ENCODE measurements at places on chromosomes 4 and X. TPM values are rescaled to one million over a fixed set of nuclear protein-coding genes. Genes with fewer than 3 reads are reported as not detected.

The POLN gene
- 3.3 TPM for total RNA-seq

The SLIT2 gene
- 18.0 TPM for total RNA-seq

The RBM47 gene
- total RNA-seq, result 200 TPM

The CSAG2 gene
- not detected for total RNA-seq

The KCNE5 gene
- not detected for total RNA-seq

The RAB40A gene
- 0.33 TPM for total RNA-seq

The IL1RAPL1 gene
- total RNA-seq, result 0.78 TPM

GRCh38 chrX:150146271-150146896 is 208.1 kb upstream of the EOLA2 start:
- H3K4me1 ChIP-seq, result no peaks in the 10 kb centered on the region
- no peak overlapping the region for H3K4me3 ChIP-seq
- H3K27me3 ChIP-seq, result no peaks in the 10 kb centered on the region
- DNase-seq, result no peak

- DNase-seq, result peak; percentile 9
- H3K4me1 ChIP-seq, result no peaks in the 10 kb centered on the region
- no peak overlapping the region for H3K4me3 ChIP-seq
- no peaks in the 10 kb centered on the region for H3K27me3 ChIP-seq
- no peak overlapping the region for H3K27ac ChIP-seq
Observed at GRCh38 chrX:16836371-16836770, 33.8 kb downstream of the RBBP7 start.

- H3K27me3 ChIP-seq, result no peaks in the 10 kb centered on the region
- H3K4me1 ChIP-seq, result no peaks in the 10 kb centered on the region
- H3K27ac ChIP-seq, result no peak overlapping the region
- no peaks in the 10 kb centered on the region for H3K36me3 ChIP-seq
- no peak for DNase-seq
Observed at GRCh38 chr4:26044983-26045382, 131.0 kb downstream of the SMIM20 start.

DNA sequence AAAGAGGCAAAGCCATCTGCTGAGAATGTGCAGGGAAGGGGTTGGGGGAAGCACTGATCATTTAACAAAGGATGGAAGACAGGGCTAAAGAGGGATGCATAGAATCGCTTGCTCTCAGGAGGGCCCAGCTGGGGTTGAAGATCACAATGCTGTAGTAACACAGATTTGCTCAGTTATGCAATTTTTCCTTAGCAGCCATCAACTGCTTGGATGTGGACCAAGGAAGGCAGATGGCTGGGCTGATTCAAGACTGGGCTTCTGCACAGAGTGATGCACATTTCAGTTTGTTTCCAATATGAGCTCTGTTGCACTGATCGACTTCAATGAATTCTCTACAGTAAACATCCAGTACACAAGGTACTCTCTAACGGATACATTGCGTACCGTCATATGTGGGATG is 127.8 kb upstream of the TBL1X start:
- H3K36me3 ChIP-seq, result no peaks in the 10 kb centered on the region
- H3K27me3 ChIP-seq, result no peaks in the 10 kb centered on the region
- H3K4me1 ChIP-seq, result peaks cover 5% of the 10 kb centered on the region
- no peak overlapping the region for H3K27ac ChIP-seq
- DNase-seq, result no peak
- no peak overlapping the region for H3K4me3 ChIP-seq

DNA sequence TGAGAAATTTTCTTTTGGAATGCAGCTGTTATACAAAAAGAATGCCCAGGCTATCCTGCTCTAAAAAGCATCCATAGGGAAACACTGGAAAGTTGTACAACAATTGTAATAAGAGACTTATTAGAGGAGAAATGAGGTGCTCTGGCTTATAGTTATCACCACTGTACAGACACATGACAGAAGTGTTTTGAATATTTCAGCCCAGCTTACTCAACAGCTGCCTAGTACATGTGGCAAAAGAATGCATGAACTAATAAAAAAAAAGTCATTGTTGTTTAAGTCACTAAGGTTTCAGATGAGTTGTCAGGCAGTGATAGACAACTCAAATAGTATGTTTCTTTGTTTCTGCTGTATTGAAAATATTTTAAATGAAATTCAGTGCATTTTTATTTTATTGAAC is 307.7 kb downstream of the GPM6A start:
- no peaks in the 10 kb centered on the region for H3K36me3 ChIP-seq
- no peak for DNase-seq
- no peak overlapping the region for H3K27ac ChIP-seq
- no peak overlapping the region for H3K4me3 ChIP-seq
- no peaks in the 10 kb centered on the region for H3K27me3 ChIP-seq
- H3K4me1 ChIP-seq, result no peaks in the 10 kb centered on the region

DNA sequence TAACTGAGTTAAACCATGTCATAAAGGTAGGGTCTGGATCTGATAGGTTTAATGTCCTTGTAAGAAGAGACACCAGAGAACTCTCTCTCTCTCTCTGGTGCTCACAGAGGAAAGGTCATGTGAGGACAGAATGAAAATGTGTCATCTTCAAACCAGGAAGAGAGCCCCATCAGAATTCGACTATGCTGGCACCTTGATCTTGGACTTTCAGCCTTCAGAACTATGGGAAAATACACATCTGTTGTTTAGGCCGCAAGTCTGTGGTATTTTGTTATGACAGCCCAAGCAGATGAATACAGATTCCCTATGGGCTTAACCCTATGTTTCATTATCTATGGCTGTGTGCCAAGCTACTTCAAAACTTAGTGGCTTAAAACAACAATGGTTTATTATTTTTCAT is 105.5 kb upstream of the DDIT4L start:
- H3K27me3 ChIP-seq, result no peaks in the 10 kb centered on the region
- no peak for DNase-seq
- H3K36me3 ChIP-seq, result no peaks in the 10 kb centered on the region
- peaks cover 6% of the 10 kb centered on the region for H3K4me1 ChIP-seq

DNA sequence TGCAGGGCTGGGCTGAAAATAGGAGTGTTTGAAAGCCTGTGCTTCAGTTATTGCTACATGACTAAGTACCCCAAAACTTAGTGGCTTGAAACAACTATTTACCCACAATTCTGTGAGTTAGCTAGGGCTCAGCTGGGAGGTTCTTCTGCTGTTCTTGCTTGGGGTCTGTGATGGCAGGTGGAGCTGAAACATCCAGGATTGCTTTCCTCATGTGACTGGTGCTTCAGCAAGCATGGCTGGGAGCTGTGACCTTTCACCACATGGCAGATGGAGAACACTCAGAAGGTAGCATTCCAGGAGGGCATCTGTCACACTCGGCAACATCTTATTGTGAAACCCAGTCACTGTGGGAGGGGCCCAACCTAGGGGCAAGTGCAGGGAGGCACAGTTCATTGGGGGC is 57.0 kb upstream of the TBC1D14 start:
- H3K4me1 ChIP-seq, result peaks cover 5% of the 10 kb centered on the region
- H3K27ac ChIP-seq, result no peak overlapping the region
- no peak overlapping the region for H3K4me3 ChIP-seq
- no peaks in the 10 kb centered on the region for H3K27me3 ChIP-seq
- no peaks in the 10 kb centered on the region for H3K36me3 ChIP-seq

DNA sequence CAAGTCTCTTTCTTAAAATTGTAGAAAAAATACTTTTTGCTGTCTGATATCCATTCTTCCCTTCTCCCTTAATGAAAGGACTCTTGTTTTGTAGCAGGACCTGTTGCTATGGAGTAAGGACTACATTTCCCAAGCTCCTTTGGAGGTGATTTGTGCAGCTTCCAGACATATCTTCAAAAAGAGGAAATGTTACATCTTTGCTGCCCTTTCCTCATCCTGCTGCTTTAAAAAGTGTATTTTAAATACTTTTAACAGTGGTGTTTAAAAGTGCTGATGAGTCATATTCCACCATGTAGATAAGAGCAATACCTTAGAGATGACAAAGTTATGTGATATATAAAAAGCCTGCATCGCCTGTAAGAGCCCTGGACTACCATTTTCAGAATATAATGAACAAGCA is 98.7 kb downstream of the CFAP299 start:
- no peaks in the 10 kb centered on the region for H3K36me3 ChIP-seq
- H3K4me1 ChIP-seq, result no peaks in the 10 kb centered on the region
- no peak overlapping the region for H3K27ac ChIP-seq
- no peaks in the 10 kb centered on the region for H3K27me3 ChIP-seq

DNA sequence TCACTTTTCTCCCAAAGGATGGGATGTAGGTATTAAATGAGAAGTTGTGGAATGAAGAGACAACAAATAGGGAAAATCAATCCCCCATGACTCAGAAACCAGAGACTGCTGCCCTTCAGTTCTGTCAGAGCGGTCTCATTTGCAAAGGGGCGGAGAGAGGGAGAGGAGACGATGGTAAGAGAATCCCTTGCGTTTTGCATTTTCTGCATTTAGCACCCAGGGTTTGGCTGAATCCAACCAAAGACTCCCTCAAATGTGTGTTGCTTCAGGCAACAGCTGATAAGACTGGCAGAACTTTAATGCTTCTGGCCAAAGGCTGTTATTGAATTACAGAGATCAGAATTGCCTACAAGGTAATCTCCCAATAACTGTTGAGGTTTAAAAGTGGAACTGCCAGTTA is 230.2 kb downstream of the EVC2 start:
- no peaks in the 10 kb centered on the region for H3K27me3 ChIP-seq
- H3K36me3 ChIP-seq, result no peaks in the 10 kb centered on the region
- DNase-seq, result no peak
- H3K4me3 ChIP-seq, result no peak overlapping the region
- H3K27ac ChIP-seq, result no peak overlapping the region

DNA sequence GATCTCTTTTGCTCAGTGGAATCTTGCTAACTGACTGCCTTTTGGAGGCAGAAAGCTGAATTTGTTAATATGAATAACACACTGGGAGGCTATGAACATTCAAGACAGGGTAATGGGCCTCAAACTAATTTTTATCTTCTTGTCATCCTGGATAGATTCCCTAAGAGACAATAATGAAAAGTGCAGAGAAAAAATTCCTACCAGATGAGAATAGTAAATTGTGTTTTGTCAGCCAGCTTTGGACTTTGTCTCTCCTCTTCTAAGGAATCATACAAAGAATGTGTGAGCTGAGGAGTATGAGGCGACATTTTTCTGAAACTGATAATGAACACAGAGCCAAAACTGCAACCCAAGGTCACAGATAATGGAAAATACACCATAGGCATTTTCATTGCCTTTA is 649.3 kb downstream of the IQCM start:
- no peak overlapping the region for H3K4me3 ChIP-seq
- H3K36me3 ChIP-seq, result no peaks in the 10 kb centered on the region
- H3K27me3 ChIP-seq, result no peaks in the 10 kb centered on the region

DNA sequence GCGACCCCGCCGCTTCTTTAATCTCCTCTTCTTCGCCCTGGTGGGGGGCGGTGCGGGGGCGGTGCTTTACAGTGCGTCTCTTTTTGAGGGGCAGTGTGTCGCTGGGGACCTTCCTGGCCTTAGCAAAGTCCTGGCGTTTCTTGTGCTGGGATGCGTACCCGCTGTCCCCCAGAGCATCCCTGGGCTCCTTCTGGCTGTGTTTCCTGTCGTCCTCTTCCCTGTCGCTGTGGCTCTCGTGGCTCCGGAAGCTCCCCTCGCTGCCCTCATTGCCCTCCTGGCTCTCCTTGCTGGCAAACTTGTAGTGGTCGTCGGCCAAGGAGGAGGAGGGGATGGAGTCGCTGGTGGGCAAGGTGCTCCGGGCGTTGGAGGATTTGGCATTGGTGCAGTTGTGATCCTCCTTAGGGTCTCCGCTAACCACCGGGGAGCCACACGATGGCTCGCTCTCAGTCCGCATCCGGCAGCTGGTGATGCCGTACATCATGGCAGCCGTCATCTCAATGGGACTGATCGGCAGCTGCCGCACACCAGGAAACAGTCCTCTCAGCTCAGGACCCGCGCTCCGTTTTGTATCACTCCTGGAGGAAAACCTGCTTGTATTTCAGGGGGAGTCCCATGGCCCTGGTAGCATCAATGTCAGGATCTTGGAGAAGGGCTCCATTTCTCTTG is 30.4 kb upstream of the TMSB15A start:
- H3K36me3 ChIP-seq, result no peaks in the 10 kb centered on the region
- peaks cover 4% of the 10 kb centered on the region for H3K27me3 ChIP-seq
- H3K4me3 ChIP-seq, result no peak overlapping the region
- H3K27ac ChIP-seq, result no peak overlapping the region
- no peaks in the 10 kb centered on the region for H3K4me1 ChIP-seq

DNA sequence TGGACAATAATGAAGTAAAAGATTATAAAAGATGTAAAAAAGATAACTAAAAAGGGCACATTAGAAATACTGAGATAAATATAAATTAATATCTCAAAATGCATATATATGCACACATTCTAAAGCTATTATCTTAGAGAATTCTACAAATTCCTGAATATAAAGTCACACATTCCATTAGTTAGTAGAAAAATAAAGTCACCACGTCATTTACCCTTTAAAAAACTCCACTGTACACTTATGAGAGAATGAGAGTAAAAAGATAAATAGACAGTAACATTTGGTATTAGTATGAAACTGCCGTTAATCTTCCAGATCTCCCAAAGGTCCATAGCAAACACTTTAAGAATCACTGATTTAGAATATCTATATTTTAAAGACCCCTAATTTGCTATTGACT is 67.2 kb upstream of the IL15 start:
- H3K4me3 ChIP-seq, result no peak overlapping the region
- no peaks in the 10 kb centered on the region for H3K27me3 ChIP-seq
- no peak for DNase-seq
- peaks cover 12% of the 10 kb centered on the region for H3K4me1 ChIP-seq
- no peak overlapping the region for H3K27ac ChIP-seq

DNA sequence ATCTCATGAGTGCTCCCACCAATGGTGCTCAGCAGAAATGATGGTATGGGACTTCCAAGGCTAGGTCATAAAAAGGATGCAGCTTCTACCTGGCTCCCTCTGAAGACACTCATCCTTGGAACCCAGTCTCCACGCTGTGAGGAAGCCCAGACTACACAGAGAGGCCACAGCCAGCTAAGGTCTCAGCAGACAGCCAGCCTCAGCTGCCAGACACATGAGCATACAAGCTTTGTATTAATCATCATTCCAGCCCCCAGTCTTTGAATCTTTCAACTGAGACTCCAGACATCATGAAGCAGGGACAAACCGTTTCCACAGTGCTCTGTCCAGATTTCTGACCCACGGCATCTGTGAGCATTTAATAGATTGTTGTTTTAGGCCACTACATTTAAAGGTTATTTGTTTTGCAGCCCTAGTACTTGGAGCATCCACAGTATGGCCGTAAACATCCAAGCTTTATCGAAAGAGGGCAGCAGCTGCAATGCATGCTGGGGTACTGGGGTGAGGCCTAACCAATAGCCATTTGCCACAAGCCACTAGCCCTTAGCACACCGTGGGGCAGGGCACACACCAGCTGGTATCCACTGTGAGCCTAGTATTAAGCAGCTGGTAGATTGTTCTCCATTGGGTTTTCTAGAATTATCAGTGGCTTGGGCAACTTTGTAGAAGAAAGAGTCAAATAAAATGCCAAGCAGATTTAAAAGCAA is 449.1 kb downstream of the BCOR start:
- no peak overlapping the region for H3K27ac ChIP-seq
- no peaks in the 10 kb centered on the region for H3K36me3 ChIP-seq
- no peaks in the 10 kb centered on the region for H3K4me1 ChIP-seq
- no peak overlapping the region for H3K4me3 ChIP-seq

DNA sequence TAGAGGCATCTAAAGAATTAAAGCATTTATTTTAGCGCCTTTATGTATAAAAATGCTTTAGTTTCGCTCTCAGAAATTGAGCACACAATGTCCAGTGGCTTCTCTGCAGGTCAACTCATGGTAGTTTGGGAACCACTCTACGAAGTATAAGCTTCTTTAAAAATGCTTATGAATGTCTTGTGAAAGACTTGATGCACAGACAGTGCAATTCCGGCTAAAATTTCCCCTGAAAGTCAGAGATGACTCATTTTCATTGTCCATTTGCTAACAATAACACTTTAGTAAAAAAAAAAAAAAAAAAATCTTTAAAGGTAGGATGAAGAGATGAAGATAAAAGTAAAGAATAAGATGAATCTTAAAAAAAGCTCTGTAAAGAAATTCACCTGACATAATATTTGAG is 117.2 kb downstream of the PDHA2 start:
- H3K4me3 ChIP-seq, result no peak overlapping the region
- H3K4me1 ChIP-seq, result no peaks in the 10 kb centered on the region
- H3K27me3 ChIP-seq, result no peaks in the 10 kb centered on the region
- H3K27ac ChIP-seq, result no peak overlapping the region
